ENCODE measurements at places on chromosomes 5 and 9.

GRCh38 chr5:74541381-74541781, 99.1 kb downstream of the ENC1 start:
- no peak for DNase-seq

DNA sequence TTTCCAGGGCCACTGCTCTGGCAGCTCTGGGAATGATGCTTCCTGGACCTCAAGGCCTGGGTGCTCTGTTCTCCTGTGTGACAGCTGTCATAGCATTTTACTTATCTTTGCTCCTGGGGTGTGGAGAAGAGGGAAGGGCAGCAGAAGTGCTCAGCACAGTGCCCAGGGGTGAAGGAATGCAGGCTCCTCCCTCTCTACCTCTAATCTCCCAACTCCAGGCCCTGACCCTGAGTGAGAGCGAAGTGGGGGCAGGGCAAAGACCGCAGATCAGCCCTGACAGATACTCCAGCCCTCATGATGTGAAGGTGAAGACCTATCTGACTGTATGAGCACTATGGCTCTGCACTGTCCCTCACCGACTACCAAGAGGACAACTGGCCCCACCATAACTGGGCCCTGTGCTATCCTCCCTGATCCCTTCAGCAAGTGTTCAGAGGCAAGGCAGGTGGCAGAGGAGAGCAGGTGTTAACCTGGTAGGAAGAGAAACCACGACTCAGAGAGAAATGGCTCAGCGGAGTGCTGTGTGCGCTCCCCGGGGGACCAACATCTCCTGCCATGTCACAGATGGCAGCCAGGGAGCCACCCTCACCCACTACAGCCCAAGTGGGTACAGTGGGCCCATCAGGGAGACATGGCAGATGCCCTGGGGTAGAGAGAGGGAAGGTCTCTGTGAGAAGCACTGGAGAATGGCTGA, 16.8 kb downstream of the ACSL6 start:
- no peak for DNase-seq

GRCh38 chr9:92612292-92612691, 57.6 kb downstream of the IPPK start:
- DNase-seq: no peak

DNA sequence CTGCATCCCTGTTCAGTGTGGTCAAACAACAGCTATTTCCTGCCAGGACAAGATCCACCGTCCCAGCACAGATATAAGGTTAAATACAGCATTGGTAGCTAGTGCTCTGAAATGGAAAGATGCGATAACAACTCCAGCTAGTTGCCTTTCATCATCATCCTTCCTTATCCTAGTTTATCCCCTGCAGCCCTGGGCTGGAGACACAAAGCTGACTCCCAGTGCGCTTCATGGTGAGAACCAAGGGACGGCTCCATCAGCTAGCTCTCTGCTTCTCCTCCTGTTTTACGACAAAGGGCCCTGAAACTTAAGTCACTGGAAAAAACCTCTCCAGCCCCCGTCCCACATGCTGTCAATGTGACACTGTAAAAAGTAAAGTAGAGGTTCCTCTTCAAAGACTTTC, 37.9 kb downstream of the CDC14B start:
- no peak for DNase-seq

GRCh38 chr9:93112864-93113389, 16.9 kb downstream of the CARD19 start:
- DNase-seq: no peak

DNA sequence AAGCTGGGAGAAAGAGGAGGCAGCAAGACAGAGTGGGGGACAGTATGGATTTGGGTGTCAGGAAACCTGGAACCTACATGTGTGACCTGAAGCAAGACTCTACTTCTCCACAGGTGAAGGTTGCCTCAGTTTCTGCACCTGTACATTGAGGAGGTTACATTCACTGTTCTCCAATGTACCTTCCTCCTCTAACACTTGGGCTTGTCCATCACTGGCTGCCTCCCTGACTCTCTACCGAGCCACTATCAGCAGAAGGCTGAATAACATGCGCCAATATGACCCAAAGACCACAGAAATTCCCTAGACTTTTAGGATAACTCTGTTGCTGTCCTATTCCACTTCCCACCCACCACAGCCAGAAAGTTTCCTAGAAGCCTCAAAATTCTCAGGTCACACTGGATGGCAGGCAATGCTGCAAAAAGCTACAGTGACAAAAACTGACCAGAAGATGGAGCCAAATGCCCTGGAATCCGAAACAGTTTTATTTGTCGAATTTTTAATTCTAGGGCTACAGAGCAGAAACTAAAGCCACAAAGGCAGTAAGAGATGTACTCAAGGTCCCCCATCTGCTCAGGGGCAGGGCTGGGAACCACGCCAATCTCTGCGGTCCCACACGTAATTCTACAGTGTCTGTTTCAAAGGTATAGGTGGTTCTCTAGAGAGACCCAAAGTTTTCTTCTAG, 64.4 kb downstream of the FAM114A2 start:
- no peak for DNase-seq

DNA sequence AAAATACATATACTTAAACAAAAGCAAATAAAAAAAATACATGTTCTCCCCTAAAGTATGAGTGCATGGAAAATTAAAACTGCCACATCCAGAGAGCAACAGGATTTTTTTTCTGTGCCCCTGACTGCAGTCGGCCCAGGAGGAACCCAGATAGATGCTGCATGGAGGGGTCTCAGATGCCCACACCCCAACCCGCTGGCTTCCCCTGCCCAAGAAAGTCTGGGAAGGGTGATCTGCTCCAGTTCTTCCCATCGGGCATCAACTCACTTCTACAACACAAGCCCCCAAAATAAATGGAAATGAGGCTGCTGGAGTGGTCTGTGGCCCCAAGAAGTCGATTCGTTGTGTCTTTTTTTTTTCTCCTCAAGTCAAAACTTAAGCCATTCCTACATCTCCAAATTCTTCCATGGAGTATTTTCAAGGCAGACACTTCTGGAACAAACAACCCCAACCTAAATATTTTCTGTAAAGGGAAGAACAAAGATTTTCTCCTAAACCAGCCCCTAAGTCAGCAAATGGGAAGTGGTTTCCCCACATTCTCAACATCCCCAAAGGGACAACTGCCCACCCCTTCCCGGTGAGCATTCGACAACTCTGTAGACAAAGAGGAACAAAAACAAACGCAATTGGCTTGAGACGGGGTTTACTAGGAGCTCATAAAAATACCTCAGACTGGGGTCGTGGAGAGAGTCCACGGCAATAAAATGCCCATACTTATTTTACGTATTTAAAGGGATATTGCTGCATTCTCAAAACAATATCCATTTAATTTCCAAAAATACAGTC, 46.7 kb downstream of the ROR2 start:
- DNase-seq: no peak

- no peak for DNase-seq
Observed at GRCh38 chr9:127903557-127904475, 4.4 kb upstream of the ST6GALNAC6 start.

DNA sequence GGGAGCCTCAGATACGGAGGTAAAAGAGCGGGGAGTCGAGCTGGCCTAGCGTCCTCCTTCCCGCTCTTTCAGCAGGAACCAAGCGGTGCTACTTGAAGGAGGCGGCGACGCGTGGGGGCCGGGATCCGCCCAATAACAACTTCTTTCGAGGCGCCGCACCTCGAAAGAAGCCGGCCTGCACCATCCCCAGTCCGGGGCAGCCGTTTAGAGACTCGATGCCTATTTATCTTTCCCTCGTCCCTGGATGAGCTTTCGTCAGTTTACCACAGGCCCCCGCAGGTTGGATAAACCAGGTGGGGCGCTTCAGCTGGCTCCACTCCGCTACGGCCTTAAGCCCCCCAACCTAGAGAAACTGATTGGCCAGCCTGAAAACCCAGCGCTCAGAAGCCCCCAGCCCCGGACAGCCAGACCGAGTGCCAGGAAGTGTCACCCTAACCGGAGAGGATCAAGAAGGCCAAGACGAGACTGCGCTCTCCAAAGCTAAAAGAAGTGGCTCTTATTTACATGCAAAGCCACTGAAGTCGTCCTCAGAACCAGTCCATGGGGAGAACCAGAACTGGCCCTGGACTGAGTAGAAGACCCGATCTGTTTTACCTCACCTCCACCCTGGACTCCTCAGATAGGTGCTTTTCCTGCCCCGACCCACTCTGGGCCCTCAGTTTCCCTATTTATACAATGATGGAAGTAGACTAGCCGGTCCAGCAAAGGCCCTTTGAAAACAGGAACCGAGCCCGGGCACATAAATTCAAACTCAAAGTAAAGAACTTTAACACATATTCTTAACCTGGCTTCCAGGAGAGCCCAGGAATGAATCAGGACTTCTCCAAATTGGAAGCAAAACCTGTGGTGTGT, 1.4 kb downstream of the HAND1 start:
- no peak for DNase-seq

- no peak for DNase-seq
Observed at GRCh38 chr9:126304207-126304970, 22.2 kb upstream of the MVB12B start.

DNA sequence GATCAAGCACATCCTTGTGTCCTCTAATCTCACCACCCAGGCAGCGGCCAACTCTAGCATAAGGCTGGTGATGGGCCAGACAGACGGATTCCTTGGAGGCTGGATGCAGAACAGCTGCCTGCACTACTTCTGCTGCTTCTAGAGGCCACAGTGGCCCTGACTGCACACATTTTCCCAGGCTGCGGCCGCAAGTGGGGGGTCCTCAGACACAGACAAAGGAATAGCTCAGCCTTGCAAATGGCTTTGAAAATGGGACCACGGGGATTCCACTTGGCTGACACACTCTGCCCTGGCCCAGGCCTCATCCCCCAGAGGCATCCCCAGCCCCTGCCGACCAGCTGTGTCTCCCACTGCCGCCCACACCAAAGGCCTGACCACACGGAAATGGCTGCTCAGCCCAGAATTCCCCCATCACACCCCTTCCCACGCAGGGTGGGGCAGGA, 540.8 kb downstream of the BNC2 start:
- DNase-seq: no peak

DNA sequence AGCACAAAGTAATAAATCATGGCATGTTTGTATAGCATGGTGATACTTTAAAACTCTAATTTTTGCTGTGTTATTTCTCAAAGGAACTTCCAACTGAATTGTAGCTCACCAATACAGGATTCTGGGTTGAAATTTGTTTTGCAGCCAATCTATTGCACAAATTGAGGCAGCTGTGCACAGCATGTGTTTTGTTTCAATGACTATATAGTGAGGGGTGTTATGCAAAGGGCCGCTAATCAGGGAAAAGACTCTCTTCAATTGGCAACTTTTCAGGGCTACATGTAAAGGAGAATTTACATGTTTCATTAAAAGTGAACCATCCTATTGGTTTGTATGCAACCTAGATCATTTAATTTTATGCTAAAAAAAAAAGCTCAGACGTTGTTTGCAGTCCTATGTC, 44.6 kb downstream of the PLPPR1 start:
- no peak for DNase-seq

All from NCI-H1092 (cell line).